ENCODE measurements at places on chromosomes 4 and X. TPM values are rescaled to one million over a fixed set of nuclear protein-coding genes. Genes with fewer than 3 reads are reported as not detected.

DNA sequence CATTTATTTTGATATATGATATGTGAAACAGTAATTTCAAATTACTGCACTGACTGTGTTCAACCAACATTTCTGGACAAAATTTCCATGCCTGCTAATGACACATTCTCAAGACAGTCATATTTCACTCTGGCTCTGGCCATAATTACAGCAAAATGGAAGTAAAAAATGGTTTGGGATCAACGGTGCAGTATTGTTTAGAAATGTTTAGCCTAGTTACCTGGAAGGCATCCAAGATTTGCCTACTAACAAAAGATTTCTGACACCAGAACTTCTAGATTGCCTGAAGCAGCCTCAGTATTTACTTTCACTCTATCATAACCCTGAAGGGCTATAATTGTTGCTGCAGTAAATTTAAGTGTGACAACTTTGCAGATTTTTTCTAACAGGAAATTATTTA, 416.3 kb downstream of the PCDH10 start:
- peak overlapping the region; percentile 36 for H3K4me3 ChIP-seq
- peak overlapping the region; percentile 24 for H3K27ac ChIP-seq
- H3K27me3 ChIP-seq = no peaks in the 10 kb centered on the region

GRCh38 chrX:53320543-53321229, 39.3 kb upstream of the IQSEC2 start:
- peak overlapping the region; percentile 59 for H3K4me3 ChIP-seq
- no peak overlapping the region for H3K27ac ChIP-seq
- H3K27me3 ChIP-seq = peaks cover 34% of the 10 kb centered on the region
- DNase-seq = no peak

- H3K4me1 ChIP-seq = no peaks in the 10 kb centered on the region
- no peaks in the 10 kb centered on the region for H3K36me3 ChIP-seq
- no peak overlapping the region for H3K27ac ChIP-seq
- H3K27me3 ChIP-seq = peaks cover 34% of the 10 kb centered on the region
- no peak for DNase-seq
Observed at GRCh38 chr4:110609044-110609750, 13.7 kb downstream of the PITX2 start.

- peaks cover 37% of the 10 kb centered on the region for H3K36me3 ChIP-seq
- H3K27me3 ChIP-seq = no peaks in the 10 kb centered on the region
- peak; percentile 92 for DNase-seq
- no peak overlapping the region for H3K4me3 ChIP-seq
- H3K27ac ChIP-seq = peak overlapping the region; percentile 75
- H3K4me1 ChIP-seq = peaks cover 40% of the 10 kb centered on the region
Observed at GRCh38 chr4:7802093-7802726, 137.5 kb downstream of the AFAP1 start.

The SHROOM3 gene
- 3.8 TPM for total RNA-seq

The PLAC1 gene
- total RNA-seq = not detected
